ENCODE measurements at places on chromosomes 2 and 18. TPM values are rescaled to one million over a fixed set of nuclear protein-coding genes. Genes with fewer than 3 reads are reported as not detected.

DNA sequence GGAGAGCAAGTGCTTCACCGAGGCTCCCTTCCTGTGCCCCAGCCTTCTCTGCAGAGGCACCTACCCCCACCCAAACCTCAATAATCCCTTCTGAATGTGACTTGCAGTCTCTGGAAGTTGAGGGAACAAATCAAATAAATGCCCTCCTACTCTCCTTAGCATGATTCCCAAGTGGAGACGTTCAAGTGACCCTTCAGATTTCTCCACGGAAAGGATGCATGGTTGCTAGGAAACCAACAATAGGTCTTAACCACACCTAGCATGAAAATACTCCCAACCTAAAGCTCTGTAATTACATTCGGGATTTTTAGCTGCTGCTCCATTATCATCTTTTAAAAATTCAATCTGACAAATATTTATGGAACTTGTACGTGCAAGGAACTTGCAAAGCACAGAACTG lies 50.2 kb upstream of the CABLES1 start:
- no peak for DNase-seq

DNA sequence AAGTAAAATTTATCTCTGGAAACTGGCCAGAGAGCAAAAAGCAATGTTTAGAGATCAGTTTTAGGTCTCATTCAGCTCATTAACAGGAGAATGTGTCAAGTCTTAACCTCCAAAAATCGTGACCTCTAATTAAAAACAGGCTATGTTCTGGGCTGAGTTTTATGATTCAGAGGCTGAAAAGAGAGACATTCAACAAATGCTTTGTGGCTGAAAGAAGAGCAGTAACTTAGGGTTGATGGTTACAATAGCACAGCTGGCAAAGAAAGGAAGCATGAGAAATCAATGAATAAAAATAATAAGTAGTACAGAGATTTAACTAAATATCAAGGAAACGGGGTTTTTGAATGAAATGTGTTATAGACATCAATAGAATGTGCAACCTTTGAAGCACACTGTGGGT lies 13.1 kb downstream of the TGIF1 start:
- DNase-seq: no peak

DNA sequence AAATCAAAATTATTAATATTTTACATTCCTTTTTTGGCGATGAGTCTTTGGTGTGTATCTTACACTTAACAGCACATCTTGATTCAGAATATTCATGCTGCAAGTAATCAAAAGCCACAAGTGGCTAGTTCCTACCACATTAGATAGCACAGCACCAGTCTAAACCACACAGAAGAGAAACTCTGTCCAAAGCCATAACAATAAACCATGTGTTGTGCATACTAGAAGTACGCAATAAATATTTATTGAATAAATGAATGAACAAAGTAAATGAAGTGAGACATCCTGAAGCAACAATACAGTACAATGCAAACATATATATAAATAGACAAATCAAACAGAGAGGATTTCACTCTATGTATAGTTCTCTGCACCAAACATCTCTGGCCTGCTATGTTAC lies 287.3 kb downstream of the EXOC6B start:
- DNase-seq: no peak

DNA sequence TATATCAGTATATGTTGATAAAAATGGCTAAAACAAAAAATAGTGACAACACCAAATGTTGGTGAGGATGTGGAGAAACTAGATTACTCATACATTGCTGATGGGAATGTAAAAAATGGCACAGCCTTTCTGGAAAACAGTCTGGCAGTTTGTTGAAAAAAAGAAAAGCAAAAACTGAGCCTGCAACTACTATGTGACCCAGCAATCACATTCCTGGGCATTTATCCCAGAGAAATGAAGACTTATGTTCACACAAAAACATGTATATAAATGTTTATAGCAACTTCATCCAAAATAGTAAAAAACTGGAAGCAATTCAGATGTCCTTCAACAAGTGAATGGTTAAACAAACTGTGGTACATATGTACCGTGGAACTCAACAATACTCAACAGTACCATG lies 7.5 kb upstream of the KDSR start:
- DNase-seq: no peak

DNA sequence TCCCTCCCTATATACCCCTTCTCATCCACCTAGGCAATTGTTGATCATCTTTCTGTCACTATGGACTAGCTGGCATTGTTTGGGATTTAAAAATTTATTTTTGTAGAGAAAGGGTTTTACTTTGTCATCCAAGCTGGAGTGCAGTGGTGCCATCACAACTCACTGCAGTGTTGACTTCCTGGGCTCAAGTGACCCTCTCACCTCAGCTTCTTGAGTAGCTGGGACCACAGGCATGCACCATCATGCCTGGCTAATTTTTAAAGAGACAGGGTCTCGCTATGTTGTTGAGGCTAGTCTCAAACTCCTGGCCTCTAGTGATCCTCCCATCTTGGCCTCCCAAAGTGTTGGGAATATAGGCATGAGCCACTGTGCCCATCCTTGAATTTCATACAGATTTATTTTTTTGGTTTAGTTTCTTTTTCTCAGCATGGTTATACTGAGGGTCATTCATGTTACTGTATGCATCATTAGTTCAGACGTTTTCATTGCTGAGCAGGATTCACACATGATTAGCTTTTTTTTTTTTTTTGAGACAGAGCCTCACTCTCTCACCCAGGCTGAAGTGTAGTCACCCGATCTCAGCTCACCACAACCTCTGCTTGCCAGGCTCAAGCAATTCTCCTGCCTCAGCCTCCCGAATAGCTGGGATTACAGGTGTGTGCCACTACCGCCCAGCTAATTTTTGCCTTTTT lies 8.6 kb upstream of the PCARE start:
- DNase-seq: no peak

DNA sequence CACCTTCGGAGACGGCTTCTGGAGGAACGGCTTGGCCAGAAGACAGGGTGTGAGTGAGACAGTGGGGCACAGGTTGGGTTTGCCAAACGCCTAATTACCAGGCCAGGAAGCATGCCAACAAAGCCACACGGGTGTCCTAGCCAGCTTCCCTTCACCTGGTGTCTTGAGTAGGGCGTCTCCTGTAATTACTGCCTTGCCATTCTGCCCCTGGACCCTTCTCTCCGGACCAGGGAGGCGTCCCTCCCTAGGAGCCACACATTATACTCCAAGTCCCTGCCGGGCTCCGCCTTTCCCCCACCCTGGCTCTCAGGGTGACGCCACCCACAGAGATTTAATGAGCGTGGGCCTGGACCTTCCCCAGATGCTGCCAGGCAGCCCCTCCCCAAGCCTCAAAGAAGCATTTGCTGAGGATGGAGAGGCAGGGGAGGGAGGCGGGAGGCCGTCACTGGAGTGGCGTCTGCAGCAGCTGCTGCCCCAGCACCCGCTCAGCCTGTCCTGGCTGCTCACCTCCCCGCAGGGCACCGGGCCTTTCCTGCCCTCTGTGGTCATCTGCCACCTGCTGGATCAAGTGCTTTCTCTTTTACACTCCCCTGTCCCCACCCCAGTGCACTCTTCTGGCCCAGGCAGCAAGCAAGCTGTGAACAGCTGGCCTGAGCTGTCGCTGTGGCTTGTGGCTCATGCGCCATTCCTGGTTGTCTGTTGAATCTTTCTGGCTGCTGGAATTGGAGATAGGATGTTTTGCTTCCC lies 20.7 kb downstream of the FOSL2 start:
- peak; percentile 81 for DNase-seq

- DNase-seq: no peak
Observed at GRCh38 chr2:164028814-164029534, 293.2 kb upstream of the FIGN start.

GRCh38 chr2:152525277-152525838 lies 190.4 kb downstream of the FMNL2 start:
- DNase-seq: no peak

- peak; percentile 24 for DNase-seq
Observed at GRCh38 chr18:79624356-79625170, 55.0 kb upstream of the CTDP1 start.

Gene VWA3B
- 0.29 TPM for total RNA-seq

Gene SPEG
- total RNA-seq: 175 TPM

Gene ZC3H6
- total RNA-seq: 17.0 TPM

Gene L3MBTL4
- total RNA-seq: 10.5 TPM

Gene ABCB11
- total RNA-seq: 0.09 TPM
